Stimulated activated CD4-positive, alpha-beta T cell treated with anti-CD3 and anti-CD28 coated beads, Interleukin-15, amount 100 ng/mL, for 1 hour (primary cell): ENCODE measurements at places on chromosomes 3 and 15.

DNA sequence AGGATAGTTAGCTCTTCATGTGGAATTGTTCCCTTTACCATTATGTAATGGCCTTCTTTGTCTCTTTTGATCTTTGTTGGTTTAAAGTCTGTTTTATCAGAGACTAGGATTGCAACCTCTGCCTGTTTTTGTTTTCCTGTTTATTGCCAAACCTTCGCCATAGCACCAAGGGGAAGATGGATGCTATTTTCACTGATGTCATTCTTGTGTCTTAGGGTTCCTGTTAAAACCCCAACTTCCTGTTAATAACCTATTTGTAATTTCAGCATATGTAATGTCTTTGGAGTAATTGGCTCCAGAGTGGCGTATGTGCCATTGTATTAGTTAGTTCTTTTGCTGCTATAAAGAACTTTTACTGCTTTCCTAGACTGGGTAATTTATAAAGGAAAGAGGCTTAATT is 10.8 kb downstream of the SAMMSON start:
- DNase-seq, result no peak

DNA sequence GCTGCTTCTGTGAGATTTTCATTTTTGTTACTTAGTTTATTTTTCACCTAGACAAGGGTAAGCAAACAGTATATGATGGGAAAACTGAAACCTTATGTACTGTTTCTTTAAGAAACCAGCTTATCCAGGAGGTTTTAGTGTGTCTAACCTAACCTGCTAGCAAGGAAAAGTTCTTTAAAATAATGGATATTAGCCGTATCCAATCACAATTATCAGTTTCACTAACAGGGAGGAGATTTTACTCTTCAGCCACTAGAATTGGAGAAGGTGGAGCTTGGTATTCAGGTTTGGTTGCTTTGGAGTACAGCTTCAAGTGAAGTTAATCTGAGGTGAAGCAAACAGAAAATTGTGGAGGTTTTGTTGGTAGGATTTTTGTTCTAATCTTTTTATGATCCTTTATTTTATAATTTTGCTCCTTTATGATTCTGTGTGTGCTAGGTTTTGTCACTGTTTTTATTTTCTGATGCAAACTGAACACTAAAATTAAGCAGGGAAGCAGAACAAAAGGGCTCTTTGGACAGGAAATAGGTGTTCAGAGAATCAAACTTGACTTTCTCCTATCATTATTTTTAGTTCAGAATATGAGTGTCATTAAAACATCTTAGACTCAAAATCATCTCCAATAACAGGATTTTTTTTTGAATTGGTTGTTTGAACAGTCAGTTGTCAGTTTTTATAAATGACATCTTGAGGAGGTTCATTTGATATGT is 13.0 kb downstream of the ZFAND6 start:
- DNase-seq, result no peak

DNA sequence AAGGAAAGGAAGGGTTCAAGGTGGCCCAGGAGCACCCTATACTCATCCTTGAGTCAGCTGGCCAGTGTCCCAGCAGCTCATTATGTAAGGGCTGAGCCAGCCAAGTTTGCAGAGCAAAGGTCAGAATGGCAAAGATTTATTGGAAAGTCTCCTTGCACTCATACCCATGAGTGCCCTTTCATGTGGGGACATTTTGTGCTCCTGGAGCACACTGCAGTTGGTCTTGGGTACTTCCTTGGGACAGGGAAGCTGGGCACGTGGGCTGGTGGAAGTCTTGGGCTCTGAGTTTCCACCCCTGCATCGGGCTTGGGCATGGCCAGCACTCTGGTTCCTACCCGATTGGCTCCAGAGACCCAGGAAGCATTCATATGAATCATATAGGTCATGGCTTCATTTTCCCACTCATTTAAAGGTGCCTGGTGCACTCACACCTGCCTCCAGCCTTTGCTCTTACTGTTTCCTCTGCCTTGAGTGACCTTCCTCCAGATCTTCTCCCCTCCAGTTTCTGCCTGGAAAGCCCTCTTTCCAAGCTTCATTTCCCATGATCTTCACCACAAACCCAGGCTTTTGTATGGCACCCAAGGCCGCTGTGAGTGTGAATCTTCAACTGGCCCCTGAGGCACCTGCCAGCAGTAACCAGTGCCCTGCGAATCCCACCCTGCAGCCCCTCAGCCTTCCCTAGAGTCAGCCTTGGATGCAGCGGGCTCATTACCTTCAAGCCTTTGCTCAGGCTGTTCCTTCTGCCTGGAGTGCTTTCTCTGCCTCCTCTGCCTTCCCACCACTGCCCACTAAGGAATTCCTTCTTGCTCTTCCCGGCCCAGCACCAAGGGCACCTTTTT is 10.5 kb upstream of the PRKCD start:
- no peak for DNase-seq

DNA sequence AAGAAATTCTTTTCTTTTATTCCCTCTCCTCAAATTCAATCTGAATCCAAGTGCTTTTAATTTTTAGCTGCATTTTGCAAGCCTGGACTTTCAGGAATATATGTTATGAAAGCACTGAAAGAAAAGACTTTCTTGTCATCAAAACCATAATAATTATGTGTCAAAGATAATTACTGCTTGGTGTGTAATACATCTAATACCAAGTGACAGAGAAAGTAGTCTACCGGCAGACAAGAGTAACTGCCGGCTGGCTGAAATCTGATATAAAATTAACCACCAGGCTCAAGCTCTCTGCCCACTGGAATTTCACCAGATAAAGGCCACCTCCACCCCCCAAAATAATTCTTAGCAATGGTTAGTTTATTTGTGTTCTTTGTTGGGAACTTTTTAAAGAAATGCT is 220.9 kb upstream of the CDIN1 start:
- DNase-seq, result no peak

DNA sequence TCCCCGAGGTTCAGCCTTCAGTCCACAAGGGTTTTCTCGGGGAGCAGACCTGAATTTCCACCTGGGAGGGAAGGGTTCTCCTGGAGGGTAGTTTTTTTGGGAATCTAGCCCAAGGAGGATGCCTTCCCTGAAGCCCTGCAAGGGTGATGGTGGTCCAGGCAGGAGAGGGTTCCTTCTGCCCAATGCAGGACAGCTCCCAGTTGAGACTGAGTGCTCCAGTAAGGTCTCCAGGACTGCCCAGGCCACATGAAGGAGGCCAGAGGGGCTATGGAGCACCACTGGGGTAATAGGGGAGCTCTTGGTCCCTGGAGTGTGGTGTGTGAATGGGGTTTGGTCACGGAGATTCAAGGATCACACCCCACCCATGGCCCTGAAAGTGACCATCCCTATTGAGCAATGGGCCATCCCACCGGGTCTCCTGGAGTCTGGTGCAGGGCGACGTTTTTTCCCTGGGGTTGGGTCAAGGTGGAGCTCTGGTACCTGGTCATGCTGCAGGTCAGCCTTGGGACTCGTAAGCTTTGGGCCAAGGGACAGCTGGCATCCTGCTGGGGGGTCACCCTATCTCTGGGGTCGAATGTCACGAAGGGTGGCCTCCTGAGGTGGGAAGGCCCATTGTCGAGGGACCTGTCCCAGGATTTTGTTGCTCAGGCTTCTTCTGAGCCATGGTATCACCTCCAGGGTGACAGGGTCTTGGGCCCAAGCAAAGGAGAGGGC is 196.5 kb downstream of the UBE3A start:
- DNase-seq, result no peak

DNA sequence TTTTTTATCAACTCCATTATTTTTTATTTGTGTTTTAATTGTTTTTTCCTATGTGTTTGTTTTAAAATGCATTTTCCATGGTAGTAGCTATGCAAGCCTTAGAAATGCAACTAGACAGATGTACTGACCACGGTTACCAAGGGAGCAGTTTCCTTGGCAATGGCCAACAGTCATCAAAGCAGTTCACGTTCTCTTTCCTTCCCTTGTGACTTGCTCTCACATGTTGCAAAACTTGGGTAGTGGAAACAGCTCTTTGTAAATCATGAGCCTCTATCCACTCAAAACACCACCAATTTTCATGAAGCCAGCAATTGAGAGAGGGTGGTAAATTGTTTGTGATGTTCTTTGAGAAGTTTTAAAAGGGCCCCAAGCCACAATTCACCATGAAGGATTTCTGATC is 499.4 kb upstream of the MDFIC2 start:
- DNase-seq, result no peak

DNA sequence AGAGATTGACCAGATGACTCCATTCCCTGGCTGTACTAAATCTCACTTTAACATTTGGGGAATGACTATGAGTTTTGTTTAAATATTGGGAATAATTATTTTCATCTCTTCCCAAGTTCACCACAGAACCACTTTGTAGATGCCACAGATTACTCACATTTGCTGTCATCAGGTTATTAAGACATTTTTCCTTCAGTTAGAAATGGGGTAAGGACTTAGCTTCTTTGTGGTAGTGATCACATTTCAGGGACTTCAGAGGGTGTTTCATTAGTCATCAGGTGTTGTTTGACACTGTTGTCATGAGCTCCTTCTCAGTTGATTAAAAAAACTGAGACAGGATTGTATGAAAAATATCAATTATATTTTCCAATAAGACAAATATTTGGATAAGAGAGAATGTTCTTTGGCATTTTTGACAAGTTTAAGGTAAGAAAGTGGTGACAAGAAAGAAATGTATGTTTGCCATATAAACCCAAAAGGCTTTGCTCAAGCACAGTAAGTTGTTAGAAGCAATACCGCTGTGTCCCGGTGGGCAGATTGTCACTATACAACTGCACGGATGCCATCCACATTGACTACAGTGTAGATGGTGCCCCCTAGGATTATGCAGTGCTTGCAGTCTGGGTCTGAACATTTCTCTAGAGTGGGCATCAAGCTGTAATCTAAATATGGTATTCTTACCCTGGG is 22.3 kb downstream of the FBXL2 start:
- DNase-seq, result no peak

- DNase-seq, result no peak
These were observed 74.5 kb downstream of the RAB7A start for GRCh38 chr3:128800241-128801187.
